Hematopoietic multipotent progenitor cell treated with erythropoietin and hydrocortisone succinate and interleukin-3 and kit ligand, for 15 days (in vitro differentiated cells): ENCODE measurements at places on chromosomes 4 and X.

DNA sequence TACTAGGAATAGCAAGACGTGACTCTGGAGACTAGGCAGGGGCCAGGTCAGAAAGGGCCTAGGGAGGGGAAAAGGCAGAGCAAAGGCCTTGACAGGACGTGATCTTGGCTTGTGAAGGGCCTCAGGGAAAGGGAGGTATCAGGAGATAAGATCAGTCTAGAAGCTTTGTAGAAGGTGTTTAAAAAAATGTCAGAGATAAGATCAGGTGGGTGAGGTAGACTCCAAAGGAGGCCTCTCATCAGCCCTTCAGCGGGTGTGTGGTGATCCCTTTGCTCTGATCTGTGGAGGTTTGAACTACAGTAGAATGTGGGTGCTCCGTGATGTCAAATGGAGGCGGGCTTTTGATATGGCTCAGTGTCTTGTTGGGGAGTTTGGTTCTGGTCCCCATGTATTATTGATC, 78.8 kb upstream of the PRPS1 start:
- DNase-seq: no peak

GRCh38 chr4:21815651-21816377, 132.8 kb downstream of the KCNIP4 start:
- no peak for DNase-seq

- no peak for DNase-seq
Measured at GRCh38 chr4:77413766-77414165, 191.9 kb upstream of the CXCL13 start.

- DNase-seq: no peak
Measured at GRCh38 chr4:118226311-118227010, 126.3 kb downstream of the PRSS12 start.

- DNase-seq: no peak
Measured at GRCh38 chr4:40622913-40623312, 6.8 kb downstream of the RBM47 start.

DNA sequence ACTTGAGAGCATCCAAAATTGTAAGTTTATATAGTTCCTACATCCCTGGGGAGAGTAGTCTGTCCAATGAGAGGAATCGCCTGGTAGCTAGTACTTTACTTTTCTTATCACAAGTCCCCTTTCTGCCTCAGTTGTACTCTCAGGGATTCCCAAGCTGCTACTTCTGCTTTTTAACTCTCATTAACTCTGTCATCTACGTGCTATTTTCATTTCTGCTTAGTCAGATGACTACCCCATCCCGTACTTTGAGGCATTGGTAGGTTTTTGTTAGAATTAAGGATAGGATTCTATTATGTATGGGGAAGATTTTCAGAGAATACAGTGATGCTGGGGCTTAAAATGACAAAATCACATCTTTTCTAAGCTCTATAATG, 24.7 kb downstream of the RBPJ start:
- DNase-seq: no peak
